ENCODE measurements at places on chromosomes 12 and 14.

- no peak for DNase-seq
- H3K4me1 ChIP-seq: no peaks in the 10 kb centered on the region
- no peak overlapping the region for H3K27ac ChIP-seq
- H3K36me3 ChIP-seq: no peaks in the 10 kb centered on the region
- H3K27me3 ChIP-seq: no peaks in the 10 kb centered on the region
- no peak overlapping the region for H3K4me3 ChIP-seq
Observed at GRCh38 chr12:38633511-38633910, 271.9 kb downstream of the CPNE8 start.

GRCh38 chr14:22200977-22201605 lies 387.9 kb downstream of the DAD1 start:
- H3K27ac ChIP-seq: no peak overlapping the region
- no peak overlapping the region for H3K4me3 ChIP-seq
- no peaks in the 10 kb centered on the region for H3K36me3 ChIP-seq

GRCh38 chr12:118299791-118300460 lies 72.8 kb downstream of the TAOK3 start:
- DNase-seq: no peak
- peak overlapping the region; percentile 41 for H3K27ac ChIP-seq

GRCh38 chr14:97275276-97275675 lies 478.1 kb downstream of the VRK1 start:
- no peak overlapping the region for H3K4me3 ChIP-seq
- H3K4me1 ChIP-seq: peaks cover 16% of the 10 kb centered on the region
- no peaks in the 10 kb centered on the region for H3K36me3 ChIP-seq

DNA sequence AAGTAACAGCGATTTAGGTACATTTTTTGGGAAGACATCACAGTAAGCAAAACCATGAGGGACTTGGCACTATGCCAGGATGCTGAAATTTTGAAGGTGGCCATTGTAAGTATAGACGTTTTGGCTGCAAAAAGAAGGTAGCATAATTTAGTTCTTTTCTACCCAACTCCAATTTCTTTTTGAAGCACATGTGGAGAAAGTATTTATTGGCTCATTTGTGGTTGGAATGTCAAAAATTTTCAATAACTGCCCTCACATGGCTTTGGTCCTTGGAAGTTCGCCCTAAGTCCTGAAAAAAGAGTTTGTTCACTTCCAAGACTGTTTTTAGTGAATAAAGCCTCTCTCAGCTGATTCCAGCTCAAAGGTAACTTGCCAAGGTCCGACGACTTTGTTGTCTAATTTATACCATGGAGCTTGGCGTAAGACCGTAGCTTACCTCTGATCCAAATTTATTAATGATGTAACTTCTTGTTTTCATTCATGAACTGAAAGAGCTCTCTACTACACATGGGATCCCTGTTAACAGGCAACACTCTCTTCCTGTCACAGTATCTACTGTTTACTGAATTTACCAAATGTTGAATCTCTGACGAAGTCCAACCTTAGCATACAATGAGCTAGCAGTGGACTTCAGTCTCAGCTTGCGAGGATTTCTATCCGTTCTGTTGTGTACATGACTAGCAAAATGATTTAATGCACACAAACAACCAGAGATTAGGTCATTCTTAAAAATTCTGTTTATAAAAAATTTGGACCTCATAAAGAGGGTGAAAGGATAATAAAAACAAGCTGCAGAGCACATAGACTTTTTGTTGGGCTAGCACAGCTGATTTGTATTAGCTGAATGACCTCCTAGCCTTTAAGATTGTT lies 49.0 kb downstream of the MSRB3 start:
- H3K27me3 ChIP-seq: peaks cover 9% of the 10 kb centered on the region
- H3K36me3 ChIP-seq: no peaks in the 10 kb centered on the region
- DNase-seq: no peak
- H3K4me1 ChIP-seq: no peaks in the 10 kb centered on the region
- H3K27ac ChIP-seq: no peak overlapping the region

- H3K4me1 ChIP-seq: peaks cover 18% of the 10 kb centered on the region
- H3K27me3 ChIP-seq: no peaks in the 10 kb centered on the region
- DNase-seq: no peak
- H3K36me3 ChIP-seq: peaks cover 2% of the 10 kb centered on the region
- H3K4me3 ChIP-seq: no peak overlapping the region
Observed at GRCh38 chr14:58193542-58193941, 6.4 kb upstream of the ACTR10 start.

GRCh38 chr14:74241652-74242017 lies 2.4 kb downstream of the VSX2 start:
- no peak for DNase-seq
- H3K27ac ChIP-seq: no peak overlapping the region
- peaks cover 4% of the 10 kb centered on the region for H3K36me3 ChIP-seq

GRCh38 chr14:93160353-93160801 lies 24.3 kb downstream of the MOAP1 start:
- no peak for DNase-seq
- H3K36me3 ChIP-seq: no peaks in the 10 kb centered on the region
- no peak overlapping the region for H3K27ac ChIP-seq
- no peak overlapping the region for H3K4me3 ChIP-seq
- no peaks in the 10 kb centered on the region for H3K27me3 ChIP-seq

- H3K4me1 ChIP-seq: no peaks in the 10 kb centered on the region
- H3K27me3 ChIP-seq: peaks cover 59% of the 10 kb centered on the region
- no peak overlapping the region for H3K27ac ChIP-seq
- peaks cover 1% of the 10 kb centered on the region for H3K36me3 ChIP-seq
Observed at GRCh38 chr14:94543449-94544124, 17.7 kb upstream of the SERPINA4 start.

GRCh38 chr14:94203473-94204210 lies 29.5 kb downstream of the PPP4R4 start:
- no peaks in the 10 kb centered on the region for H3K4me1 ChIP-seq
- H3K27me3 ChIP-seq: peaks cover 80% of the 10 kb centered on the region
- H3K4me3 ChIP-seq: no peak overlapping the region
- H3K36me3 ChIP-seq: no peaks in the 10 kb centered on the region

- H3K36me3 ChIP-seq: peaks cover 12% of the 10 kb centered on the region
- no peak for DNase-seq
- peaks cover 21% of the 10 kb centered on the region for H3K4me1 ChIP-seq
- peak overlapping the region; percentile 67 for H3K4me3 ChIP-seq
- peak overlapping the region; percentile 82 for H3K27ac ChIP-seq
- no peaks in the 10 kb centered on the region for H3K27me3 ChIP-seq
Observed at GRCh38 chr14:24246765-24247212, 4.4 kb upstream of the TINF2 start.

GRCh38 chr12:42010257-42010656 lies 134.4 kb downstream of the GXYLT1 start:
- no peaks in the 10 kb centered on the region for H3K27me3 ChIP-seq
- H3K4me3 ChIP-seq: no peak overlapping the region
- H3K27ac ChIP-seq: no peak overlapping the region

DNA sequence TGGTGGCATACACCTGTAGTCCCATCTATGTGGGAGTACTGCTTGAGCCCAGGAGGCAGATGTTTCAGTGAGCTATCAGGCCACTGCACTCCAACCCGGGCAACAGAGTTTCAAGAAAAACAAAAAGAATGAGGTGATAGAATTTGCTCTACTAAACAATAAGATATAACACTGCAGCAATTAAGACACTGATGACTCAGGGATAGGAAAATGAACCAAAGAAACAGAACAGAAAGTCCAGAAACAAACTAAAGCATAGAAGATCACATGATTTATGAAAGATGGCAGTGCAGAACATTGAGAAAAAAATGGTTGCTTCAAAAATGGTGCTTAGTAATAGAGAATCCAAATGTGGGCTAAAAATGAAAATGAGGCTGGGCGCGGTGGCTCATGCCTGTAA lies 65.2 kb upstream of the AP4S1 start:
- H3K27ac ChIP-seq: no peak overlapping the region
- DNase-seq: no peak
- H3K27me3 ChIP-seq: no peaks in the 10 kb centered on the region
- H3K4me1 ChIP-seq: peaks cover 51% of the 10 kb centered on the region
- H3K36me3 ChIP-seq: peaks cover 6% of the 10 kb centered on the region

DNA sequence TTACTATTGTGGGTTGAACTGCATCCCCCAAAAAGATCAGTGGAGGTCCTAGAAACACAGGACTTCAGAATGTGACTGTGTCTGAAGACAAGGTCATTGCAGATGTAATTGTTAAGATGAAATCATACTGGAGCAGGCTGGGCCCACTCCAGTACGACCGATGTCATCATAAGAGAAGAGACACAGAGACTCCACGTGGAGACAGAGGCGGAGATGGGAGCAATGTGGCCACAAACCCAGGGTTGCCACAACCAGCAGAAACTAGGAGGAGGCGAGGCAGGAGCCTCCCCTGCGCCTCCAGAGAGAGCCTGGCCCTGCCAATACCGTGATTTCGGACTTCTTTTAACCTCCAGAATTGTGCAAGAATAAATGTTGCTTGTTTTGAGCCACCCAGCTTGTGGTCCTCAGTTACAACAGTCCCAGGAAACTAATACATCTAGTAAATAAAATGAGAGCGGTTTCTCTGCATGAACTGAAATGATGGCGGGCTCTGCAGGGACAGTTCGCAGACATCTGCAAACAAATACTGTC lies 25.7 kb upstream of the FZD10 start:
- DNase-seq: no peak
- peaks cover 8% of the 10 kb centered on the region for H3K27me3 ChIP-seq
- no peak overlapping the region for H3K27ac ChIP-seq
- H3K36me3 ChIP-seq: no peaks in the 10 kb centered on the region

GRCh38 chr12:132187646-132188450 lies 43.6 kb downstream of the NOC4L start:
- H3K27ac ChIP-seq: no peak overlapping the region
- peak overlapping the region; percentile 91 for H3K4me3 ChIP-seq
- DNase-seq: no peak
- H3K36me3 ChIP-seq: peaks cover 14% of the 10 kb centered on the region
- H3K4me1 ChIP-seq: peaks cover 38% of the 10 kb centered on the region

- H3K4me1 ChIP-seq: no peaks in the 10 kb centered on the region
- no peak overlapping the region for H3K27ac ChIP-seq
- H3K4me3 ChIP-seq: no peak overlapping the region
- no peak for DNase-seq
- H3K27me3 ChIP-seq: peaks cover 32% of the 10 kb centered on the region
Observed at GRCh38 chr12:70741256-70741655, 104.0 kb upstream of the PTPRB start.

DNA sequence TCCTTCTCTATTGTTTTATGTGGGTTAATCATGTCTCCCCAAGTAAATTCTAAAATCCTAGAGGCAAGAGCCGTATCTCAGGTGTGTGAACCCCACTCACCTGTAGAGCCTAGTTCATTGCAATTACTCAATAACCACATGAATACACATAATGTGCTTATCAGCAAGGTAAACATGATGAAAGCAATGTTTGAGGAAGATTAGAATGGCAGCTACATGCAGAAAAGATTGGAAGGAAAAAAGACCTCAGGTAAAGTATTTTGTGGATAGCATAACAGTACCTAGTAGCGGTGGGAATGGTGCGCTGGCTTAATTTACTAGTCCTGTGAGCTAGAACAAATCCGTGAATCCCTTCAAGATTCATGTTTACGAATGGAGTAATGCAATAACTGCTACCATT lies 5.3 kb upstream of the KRAS start:
- no peak overlapping the region for H3K4me3 ChIP-seq
- peaks cover 3% of the 10 kb centered on the region for H3K36me3 ChIP-seq
- peaks cover 12% of the 10 kb centered on the region for H3K27me3 ChIP-seq

DNA sequence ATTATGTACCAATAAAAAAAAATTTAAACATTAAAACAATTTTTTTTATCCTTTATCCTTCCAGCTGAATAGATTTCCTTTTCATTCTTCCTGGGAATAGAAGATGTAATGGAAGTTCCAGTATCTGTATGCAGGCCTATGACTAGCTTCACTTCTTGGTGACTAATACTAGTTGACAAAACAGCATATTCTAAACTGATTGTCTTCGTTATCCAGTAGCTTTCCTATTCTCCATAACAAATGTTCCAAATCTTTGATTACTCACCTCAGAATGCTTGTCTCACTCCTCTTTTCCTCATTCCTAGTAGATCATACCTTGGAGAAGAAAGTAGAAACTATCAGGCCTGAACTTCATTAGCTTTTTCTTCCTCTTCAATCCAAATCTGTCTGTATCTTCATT lies 70.7 kb downstream of the PLEKHA5 start:
- no peak for DNase-seq
- H3K36me3 ChIP-seq: no peaks in the 10 kb centered on the region
- H3K27me3 ChIP-seq: no peaks in the 10 kb centered on the region
- no peak overlapping the region for H3K27ac ChIP-seq
- H3K4me1 ChIP-seq: no peaks in the 10 kb centered on the region
- H3K4me3 ChIP-seq: no peak overlapping the region

DNA sequence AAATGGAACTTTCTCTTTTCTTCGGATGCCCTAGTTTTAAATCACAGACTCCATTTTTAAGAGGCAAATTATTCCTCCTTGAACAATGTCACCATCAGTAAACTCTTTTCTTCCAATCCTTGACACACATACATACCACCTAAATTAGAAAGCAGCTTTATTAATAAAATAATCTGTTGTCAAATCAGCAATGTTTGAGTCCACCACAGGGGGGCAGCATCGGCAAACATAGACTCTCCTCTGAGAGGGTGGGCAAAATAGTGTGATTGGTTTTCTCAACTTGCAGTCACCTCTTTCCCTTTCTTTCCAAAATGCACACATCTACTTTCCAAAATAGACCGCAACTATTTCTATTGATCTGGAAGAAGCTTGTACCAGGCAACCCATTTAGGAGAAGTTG lies 438.4 kb upstream of the OR4E1 start:
- H3K36me3 ChIP-seq: no peaks in the 10 kb centered on the region
- H3K4me3 ChIP-seq: peak overlapping the region; percentile 62
- H3K4me1 ChIP-seq: no peaks in the 10 kb centered on the region

DNA sequence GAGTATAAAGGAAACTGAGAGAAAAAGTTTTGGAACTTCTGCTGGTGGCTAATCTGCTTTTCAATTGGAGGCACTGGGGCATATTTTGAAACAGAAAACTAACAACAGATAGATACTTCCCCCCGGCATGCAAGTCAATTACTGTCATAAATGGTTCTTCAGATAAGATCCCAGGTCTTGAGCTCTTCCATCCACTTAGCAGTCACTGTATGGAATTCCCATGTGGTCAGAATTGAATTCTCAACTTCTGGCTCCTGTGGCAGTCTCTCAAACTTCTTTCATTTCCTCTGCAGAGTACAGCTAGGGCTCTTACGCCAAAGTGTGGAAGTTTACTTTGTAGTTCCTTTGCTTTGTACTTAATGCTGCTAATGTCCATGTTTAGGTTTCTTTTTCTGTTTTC lies 452.2 kb downstream of the IPO8 start:
- no peaks in the 10 kb centered on the region for H3K4me1 ChIP-seq
- no peak overlapping the region for H3K27ac ChIP-seq
- DNase-seq: no peak
- no peak overlapping the region for H3K4me3 ChIP-seq
- H3K36me3 ChIP-seq: no peaks in the 10 kb centered on the region

- peaks cover 24% of the 10 kb centered on the region for H3K36me3 ChIP-seq
- no peaks in the 10 kb centered on the region for H3K27me3 ChIP-seq
- DNase-seq: no peak
- H3K4me3 ChIP-seq: peak overlapping the region; percentile 98
- H3K27ac ChIP-seq: no peak overlapping the region
Observed at GRCh38 chr14:52310541-52310940, 3.6 kb upstream of the PTGER2 start.

DNA sequence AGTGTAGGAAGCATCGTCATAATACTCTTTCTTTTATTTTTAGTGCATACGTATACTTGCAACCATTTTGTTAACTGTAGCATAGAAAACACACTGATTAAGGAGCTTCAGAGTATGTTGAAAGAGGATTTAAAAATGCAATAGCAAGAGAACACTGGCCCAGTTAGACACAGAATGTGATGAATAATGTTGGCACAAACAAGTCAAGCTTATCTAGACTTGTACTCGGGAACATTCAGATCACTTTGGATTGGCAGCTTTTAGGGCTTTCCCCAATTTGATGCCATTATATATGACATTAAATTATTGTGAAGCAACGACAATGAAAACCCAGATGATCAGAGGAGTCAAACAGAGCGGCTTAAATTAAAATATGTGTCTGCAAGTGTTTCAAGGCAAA lies 468.1 kb downstream of the PRKD1 start:
- no peak for DNase-seq
- no peak overlapping the region for H3K4me3 ChIP-seq
- no peaks in the 10 kb centered on the region for H3K36me3 ChIP-seq

Data from central memory CD8-positive, alpha-beta T cell (primary cell).